NCI-H69 (cell line): ENCODE measurements at places on chromosomes 6 and 20.
A peak's percentile ranks its signal among the peaks of the same experiment; 100 is the strongest.

GRCh38 chr6:63197741-63198140, 13.5 kb upstream of the FKBP1C start:
- DNase-seq, result no peak

GRCh38 chr20:5652626-5653553, 97.3 kb upstream of the SHLD1 start:
- DNase-seq, result no peak

DNA sequence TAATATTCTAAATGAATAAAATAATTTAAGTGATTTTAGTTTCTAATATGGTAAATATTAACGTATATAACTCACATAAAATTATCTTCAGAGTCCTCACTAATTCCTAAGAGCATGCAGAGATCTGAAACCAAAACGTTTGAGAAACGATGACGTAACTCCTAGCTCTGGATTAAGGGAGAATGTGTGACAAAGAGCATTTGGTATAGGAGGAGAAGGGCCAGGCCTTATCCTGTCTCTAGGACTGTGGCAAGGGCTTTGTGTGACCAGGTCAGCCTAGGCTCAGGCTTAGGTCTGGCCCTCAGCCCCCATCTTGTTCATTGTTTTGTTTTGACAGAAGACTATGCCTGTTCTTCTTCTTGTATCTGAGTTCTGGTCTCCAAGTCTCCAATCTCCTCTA, 19.2 kb upstream of the POLR1H start:
- no peak for DNase-seq

DNA sequence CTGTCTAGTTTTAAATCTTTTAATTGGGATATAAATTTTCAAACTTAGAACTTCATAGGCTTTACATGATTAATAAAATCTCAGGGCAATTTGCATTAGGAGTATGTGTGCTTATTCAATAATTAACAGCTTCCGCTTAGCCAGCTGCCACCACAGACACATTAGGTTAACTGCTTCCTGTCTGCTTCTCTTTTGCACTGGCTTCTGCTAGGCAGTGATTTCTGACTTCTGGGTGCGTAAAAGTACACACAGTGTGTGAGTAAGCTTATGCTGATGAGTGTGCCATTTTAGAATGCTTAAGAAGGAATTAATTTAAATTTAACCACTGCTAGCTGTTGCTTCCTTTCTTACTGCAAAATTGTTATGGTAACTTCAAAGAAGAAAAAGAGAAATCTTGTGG, 73.9 kb downstream of the F13A1 start:
- DNase-seq, result no peak

DNA sequence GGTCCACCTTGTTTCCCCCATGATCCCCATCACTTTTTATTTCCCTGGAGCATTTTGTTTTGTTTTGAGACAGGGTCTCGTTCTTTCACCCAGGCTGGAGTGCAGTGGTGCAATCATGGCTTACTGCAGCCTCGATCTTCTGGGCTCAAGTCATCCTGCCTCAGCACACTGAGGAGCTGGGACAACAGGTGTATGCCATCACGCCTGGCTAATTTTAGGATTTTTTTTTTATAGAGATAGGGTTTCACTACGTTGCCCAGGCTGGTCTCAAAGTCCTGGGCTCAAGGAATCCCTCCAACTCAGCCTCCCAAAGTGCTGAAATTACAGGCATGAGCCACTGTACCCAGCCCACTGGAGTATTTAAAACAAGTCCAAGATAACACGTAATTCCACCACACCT, 179.9 kb downstream of the PREX1 start:
- no peak for DNase-seq

DNA sequence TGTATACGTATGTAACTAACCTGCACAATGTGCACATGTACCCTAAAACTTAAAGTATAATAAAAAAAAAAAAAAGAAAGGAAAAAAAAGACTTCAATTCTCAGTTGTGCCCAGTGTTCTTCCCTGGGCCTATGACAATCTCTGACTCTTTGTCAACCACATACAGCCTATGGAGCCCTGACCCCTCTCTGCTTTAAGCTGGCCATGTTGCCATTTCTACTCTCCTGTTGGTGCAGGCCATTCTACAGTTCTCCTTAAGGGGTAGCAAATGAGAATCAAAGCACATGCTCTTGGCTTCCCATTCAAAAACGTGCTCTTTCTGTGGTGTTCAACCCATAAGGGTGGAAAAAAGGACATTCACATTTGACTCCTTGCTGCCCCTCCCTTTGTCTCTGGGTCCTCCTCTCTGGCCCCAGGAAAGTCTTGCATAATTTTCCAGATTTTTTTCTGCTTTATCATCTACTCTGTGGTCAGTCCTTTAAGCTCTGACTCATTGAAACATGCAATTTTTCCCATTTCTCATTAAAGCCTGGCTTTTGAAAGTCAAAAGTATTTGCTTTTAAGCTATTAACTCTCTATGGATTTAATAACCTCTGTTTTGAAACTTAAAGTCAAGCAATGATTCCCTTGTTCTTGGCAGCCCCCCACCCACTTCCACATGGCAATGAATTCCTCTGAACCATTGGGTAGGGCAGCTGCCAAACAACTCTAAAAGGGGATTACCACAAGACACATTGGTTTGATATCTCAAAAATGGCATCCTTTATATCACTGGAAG, 208.6 kb upstream of the MCHR2 start:
- DNase-seq, result no peak

GRCh38 chr6:113315879-113316278, 541.3 kb upstream of the MARCKS start:
- DNase-seq, result no peak

DNA sequence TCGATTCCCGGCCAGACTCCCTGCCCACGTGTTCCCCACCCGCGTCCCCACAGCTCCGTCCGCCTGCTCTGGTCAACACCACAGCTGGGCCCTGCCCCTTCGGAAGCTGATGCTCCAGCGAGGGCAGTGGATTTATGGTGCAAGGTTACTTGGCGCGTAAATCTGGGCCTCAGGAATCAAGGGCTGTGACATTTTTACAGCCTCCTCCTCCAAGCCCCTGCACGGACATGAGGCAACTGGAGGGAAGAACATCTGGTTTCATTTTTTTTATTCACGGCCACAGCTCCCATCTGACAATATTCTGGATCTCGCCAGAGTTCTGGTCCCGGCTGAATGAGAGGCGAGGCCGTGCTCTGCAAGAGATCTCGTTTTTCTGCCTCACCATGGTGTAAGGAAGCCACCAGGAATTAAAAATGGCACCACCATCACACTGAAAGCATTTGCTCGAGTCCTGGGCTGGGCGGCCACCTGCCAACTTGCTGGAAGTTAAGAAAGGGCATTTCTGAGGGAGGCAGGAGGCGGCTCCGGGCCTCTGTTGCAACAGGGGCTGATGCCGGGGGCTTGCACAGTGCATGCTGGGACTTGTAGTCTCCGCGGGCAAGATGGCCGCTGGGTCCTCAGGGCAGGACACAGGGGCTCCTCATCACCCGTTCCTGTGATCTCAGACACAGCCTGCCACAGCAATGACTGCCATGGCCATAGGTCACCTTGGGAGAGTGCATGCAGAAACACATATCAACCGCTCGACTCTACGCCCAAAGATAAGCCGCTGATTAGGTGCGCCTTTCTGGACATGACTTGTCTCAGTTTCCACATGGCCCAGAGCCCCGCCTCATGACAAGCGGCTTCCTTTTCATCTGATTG, 148.5 kb downstream of the LY86 start:
- DNase-seq, result no peak

- peak; percentile 77 for DNase-seq
These were observed 82.6 kb upstream of the PREP start for GRCh38 chr6:105485456-105485855.

DNA sequence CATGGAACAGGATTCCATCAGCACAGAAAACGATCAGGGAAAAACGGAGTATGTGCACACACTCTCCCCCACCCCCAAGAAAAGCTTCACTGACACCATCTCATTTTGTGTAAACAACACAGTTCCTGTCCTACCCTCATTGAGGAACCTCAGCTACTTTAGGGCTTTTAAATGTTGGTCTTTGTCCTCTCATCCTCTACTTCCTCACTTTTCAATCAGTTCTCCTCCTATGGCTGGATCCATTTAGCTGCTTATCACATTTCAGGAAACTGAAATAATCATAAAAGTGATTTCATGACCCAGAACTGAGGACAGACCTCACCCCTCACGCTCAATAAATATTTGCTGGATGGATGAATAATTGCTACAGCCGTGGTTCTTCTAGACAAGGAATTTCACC, 33.1 kb upstream of the PNRC1 start:
- DNase-seq, result peak; percentile 34

- DNase-seq, result no peak
These were observed 100.3 kb downstream of the ZNF217 start for GRCh38 chr20:53493311-53493857.

DNA sequence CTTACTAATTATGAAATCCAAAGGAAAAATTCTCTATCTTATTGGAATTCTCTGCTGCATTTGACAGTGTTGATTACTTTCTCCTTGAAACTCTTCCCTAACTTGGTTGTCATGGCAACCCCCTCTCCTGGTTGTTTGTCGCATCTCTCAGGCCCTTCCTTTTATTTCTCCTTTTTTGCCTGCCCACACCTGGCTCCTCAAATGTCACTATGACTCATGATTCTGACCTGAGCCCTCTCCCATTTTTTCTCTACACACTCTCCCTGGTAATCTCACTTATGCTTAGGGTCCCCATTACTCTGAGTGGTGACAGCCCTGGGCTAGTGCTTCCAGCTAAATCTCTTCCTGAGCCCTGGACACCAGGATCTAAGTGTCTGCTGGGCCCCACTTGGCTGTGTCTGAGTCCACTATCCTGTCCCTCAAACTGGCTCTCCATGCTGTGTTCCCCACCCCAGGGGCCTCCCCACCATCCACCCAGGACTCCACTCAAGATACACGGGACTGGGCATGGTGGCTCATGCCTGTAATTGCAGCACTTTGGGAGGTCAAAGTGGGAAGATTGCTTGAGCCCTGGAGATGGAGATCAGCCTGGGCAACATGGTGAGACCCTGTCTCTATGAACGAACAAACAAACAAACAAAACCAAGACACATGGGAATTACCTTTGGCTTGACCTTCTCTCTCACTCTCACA, 16.5 kb upstream of the NNAT start:
- DNase-seq, result peak; percentile 49

GRCh38 chr6:138864343-138864890, 68.5 kb downstream of the ECT2L start:
- no peak for DNase-seq

DNA sequence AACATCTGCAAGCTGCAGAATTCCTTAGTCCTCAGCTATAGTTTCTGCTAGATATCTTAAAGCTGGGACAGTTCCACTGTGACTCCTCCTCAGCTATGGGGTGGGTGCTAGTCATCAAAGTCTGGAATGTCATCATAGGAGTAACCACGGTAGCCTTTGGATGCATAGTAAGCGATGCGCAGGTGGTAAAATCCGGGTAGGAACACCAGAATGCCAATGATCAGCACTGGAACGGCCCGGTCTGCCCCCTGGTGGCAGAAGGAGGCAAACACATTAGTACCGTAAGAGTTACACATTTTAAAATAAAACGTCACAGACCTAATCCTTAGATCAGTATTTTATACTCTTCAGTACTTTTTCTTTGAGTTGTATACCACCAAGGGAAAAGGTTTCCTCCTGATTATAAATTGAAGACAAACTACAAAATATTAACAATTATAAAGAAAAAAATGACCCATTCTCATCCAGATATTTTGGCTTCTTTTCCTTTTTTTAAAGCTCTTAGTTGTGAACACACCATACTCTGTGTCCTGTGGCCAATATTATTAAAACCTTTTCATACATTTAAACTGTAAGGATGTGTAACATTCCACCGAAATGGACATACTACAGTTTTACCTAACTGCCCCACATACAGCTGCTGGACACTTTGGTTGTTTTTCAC, 18.9 kb downstream of the PCNA start:
- peak; percentile 65 for DNase-seq

GRCh38 chr6:88666901-88667300, 296.5 kb downstream of the RNGTT start:
- DNase-seq, result no peak

- peak; percentile 87 for DNase-seq
These were observed 41.4 kb downstream of the DTNBP1 start for GRCh38 chr6:15621203-15622044.

GRCh38 chr6:35017411-35018181, 123.5 kb downstream of the TCP11 start:
- no peak for DNase-seq

GRCh38 chr6:136487759-136488425, 62.3 kb downstream of the MAP7 start:
- no peak for DNase-seq

GRCh38 chr6:119463081-119463626, 113.6 kb upstream of the MAN1A1 start:
- no peak for DNase-seq

DNA sequence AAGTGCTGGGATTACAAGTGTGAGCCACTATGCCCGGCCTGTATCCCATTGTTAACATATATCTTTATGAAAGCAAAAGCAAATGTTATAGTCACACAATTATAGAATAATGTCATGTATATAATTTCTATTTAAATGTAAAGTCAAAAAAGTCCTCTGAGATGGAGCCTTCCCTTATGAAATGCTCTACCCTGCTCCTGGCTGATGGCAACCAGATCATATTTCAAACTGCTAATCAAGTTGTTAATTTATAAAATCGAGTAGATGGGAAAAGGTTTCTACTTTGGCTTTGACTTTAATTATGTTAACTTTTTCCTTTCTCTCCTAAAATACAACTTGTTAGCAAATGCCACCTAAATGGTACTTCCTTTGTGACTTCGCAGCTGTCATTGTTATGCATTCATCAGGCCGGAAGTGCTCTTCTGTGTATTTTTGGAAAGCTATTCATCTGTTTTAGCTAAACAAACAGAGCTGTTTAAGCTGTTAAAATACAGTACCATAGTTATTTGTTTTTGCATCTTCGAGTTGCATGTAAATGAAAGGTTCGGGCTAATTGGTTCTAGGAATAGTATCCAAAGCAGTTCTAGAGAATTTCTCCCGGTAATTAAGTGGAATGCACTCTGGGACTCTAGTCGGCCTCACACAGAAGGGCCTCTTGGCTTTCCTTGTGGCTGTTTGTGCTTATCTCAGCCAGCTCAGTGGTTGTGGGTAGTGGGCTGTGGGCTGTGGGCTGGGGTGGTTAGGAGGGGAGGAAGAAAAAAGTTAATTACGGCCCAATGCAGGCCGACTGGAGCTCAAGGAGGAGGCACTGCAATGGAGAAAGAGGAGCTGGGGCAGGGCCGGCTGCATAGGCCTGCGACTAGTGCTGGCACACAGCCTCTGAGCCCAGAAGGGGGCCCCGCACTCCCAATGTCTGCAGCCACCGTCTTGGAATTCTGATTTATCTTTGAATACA, 34.8 kb downstream of the SLC35D3 start:
- peak; percentile 92 for DNase-seq

- DNase-seq, result peak; percentile 59
These were observed 1143.9 kb upstream of the GJE1 start for GRCh38 chr6:140988780-140989179.

GRCh38 chr20:59247731-59248684, 52.4 kb upstream of the EDN3 start:
- peak; percentile 17 for DNase-seq

DNA sequence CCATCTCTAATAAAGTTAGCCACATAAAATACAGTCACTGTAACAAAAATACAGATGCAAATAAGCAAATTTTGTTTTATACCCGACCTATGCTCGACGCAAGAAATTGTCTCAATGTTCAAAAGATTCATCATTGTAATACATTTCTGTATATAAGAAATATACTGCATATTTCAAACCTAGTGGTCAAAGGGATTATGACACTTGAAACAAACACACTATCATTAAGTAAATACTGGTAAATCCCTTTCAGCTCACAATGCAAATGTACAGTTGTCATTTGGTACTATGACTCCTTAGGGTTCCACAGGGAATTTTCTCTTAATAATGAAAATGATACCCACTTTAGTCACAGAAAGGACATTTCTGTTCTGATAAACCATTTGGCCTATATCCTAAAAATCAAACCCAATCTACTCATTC, 2.2 kb downstream of the HIVEP2 start:
- peak; percentile 9 for DNase-seq
